ENCODE measurements at places on chromosomes 4 and X.

- no peak for DNase-seq
Observed at GRCh38 chr4:172055046-172055445, 241.8 kb downstream of the GALNTL6 start.

- DNase-seq: no peak
Observed at GRCh38 chr4:88706574-88706973, 8.9 kb upstream of the NAP1L5 start.

DNA sequence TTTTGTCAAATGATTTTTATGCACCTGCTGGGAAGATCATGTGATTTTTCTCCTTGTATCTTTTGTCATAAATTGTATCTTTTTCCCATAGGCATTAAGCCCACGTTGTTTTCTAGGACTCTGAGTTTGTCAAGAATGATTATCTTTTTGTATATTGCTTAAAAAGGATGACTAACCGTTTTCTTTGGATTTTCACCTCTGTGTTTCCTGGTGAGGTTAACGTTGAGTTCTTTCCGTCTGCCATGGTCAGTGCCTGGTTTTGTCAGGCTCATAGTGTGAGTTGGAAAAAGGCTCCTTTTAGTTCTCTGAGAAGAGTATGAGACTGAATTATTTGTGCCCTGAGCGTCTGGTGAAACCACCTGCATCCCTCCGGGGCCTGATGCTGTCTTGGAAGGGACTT is 21.9 kb downstream of the PCGF3 start:
- no peak for DNase-seq

DNA sequence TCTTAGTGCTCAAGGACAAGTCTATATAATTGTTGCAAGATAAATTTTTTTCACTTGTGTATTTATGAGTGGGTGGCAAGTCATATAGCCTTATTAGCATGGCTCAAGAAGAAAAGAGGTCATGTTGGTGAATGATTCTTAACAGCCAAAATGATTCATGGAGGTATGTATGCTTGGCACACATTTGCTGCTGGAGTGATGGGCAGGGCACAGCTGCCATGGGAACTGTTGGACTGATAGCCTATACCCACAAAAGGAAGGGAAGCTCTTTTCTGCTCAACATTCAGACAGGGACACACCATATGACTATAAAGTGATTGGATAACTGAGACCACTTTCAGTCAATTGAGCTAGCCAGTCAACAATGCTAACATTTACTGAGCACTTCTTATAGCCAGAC is 46.8 kb upstream of the PITX2 start:
- no peak for DNase-seq
